ENCODE measurements at places on chromosomes 3 and 15.

GRCh38 chr3:30146978-30147377 is 459.4 kb upstream of the TGFBR2 start:
- no peak for DNase-seq

DNA sequence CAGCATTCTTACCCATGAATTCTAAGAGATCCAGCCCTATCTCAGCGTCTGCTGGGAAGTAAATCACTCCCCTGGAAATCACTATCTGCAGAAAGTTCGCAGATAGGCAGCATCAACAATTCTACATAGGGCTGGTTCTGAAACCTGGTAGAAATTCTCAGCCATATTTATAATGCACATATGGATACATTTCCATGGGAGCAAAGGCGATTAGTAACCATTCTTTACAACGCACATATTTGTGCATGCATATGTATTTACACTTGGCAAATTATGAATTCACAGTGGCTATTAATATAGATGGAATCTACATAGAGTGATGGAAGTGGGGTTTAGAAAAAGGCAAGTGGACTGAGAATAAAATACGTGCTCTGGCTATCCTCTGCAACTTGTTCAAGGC is 128.0 kb upstream of the FOXB1 start:
- no peak for DNase-seq

- DNase-seq = no peak
Measured at GRCh38 chr3:185727873-185728272, 97.0 kb downstream of the IGF2BP2 start.

GRCh38 chr3:151391720-151392119 is 7.2 kb upstream of the P2RY12 start:
- no peak for DNase-seq

DNA sequence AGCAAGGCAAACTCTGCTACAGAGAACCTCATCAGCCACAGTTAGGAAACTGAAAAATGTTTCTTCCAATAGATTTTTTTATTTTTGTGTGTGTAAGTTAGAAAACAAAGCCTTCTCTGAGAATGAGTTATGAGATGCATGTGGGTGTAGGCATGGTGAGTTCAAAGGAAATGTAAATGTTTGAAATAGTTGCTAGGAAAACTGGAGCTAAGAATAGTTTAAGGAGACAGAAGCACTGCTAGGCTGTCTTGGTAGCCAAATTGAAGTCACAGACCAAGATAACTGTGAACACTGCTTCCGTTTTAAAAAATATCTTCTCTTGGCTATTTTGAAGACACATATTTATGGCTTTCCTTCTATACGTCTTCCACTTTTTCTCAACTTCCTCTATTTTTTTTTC is 1501.2 kb upstream of the CADM2 start:
- DNase-seq = no peak

GRCh38 chr3:182139627-182140357 is 428.1 kb downstream of the SOX2 start:
- no peak for DNase-seq

DNA sequence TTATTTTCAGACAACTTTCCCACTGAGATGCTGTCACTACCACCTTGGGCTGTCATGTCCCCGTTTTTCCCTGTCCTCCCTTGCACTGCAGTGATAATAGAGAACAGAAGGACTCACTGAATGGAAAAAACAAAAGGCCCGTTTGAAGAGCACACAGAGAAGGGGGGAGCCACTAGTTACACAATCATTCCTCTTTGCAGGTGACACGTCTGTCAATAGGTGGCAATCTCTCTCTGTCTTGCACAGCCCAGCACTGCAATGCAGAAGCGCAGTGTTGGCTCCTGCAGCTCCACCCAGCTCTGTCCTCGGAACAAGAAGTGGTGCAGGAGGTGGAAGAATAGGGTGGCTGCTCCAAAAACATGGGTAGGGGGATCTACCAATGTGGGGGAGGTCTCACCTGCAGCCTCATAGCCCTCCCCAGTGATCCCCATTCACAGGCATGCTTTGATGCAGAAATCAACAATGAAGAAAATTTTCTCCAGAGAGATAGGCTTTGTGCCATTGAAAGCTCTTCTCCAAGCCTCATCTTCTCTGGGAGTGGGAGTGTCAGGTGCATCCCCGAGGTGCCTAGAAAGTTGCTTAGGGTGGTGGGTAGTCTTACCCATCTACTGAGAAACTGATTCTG is 31.8 kb downstream of the FSTL1 start:
- no peak for DNase-seq

- no peak for DNase-seq
Measured at GRCh38 chr3:37519661-37520060, 342.0 kb upstream of the CTDSPL start.

GRCh38 chr3:126567696-126568438 is 9.1 kb upstream of the C3orf22 start:
- DNase-seq = no peak

GRCh38 chr3:112688085-112688769 is 47.3 kb upstream of the CCDC80 start:
- no peak for DNase-seq

GRCh38 chr3:184656829-184657681 is 54.8 kb downstream of the MAGEF1 start:
- no peak for DNase-seq

GRCh38 chr3:23600167-23600871 is 205.4 kb upstream of the UBE2E1 start:
- no peak for DNase-seq

- peak; percentile 82 for DNase-seq
Measured at GRCh38 chr3:153161138-153161713, 800 bp upstream of the RAP2B start.

DNA sequence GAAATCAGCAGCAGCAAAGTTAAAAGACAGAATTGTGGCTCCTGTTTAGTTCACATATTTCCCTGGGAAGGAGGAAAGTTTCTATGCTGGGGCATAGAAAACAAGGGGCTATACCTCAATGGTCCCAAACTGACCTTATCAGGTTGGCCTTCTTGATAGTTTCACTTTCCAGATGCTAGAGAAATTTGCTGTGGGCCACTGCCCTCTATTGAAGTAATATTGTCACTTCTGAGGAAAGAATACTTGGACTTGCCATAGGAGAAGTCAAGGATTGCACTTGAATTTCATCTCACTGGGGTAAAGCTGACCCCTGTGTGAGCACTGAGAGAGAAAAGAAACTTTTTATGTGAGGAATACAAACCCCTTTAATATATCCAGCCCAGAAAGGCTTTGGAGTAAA is 49.3 kb upstream of the XCR1 start:
- no peak for DNase-seq

DNA sequence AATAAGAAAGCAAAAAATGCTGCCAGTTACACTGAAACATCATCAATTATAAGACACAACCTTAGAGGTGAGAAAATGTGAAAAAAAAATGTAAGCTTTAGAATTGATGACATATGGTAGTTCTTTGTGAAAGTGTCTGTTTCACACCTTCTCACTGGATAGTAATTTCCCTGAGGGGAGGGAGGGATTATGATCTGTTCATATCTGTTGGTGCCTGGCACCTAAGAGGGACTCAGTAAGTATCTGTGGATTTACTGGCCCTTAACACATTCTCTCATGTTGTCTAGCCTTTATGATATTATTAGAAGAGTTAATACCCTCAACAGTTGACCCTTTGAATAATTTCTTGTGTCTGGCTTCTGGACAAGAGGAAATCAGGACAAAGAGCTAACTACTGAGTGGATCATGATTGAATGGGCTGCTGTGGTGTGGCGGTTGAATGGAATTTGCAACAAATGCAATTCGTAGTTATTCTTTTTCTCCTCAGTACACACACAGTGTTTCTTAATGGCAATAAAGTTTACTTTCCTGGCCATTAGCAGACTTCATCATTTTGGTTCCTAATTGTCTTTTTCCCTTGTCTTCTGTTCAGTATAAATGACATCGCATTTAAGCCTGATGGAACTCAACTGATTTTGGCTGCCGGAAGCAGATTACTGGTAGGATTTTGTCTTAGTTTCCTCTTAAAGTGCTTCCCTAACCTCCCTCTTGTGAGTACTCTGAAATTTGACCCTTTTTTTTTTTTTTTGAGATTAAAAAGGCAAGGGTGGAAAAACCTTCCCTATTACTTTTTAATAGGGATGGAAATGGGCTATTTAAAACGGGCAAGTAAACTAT is 9.5 kb downstream of the IFT122 start:
- DNase-seq = no peak

- DNase-seq = no peak
Measured at GRCh38 chr15:101697488-101697887, 26.8 kb downstream of the TARS3 start.

DNA sequence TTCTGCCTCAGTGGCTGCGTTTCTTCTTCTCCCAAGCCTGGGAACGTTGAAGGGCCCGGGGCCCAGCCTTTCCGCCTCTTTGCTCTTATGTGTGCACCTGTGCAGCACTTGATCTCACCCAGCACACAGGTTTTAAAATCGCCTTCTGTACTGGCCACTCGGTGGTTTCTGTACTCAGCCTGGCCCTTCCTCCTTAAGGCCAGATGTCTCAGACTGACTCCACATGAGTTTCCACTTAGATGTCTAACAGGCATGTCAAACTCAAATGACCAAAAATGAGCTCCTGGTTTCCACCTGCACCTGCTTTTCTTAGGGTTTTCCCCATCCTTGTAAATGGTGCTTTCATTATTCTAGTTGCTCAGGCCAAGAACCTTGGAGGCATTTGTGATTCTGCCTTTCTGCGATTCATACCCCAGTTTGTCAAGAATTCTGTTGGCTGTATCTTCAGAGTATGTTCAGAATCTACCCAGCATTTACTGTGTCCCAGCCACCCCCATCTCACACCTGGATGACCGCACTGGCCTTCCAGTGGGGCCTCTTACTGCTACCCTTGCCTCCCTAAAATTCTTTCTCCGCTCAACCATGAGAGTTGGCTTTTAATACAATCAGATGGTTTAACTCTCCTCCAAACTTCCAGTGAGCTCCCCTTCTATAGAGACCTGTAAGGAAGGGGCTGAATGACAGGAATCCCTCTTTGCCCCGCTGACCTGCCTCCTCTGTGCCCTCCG is 2.2 kb upstream of the TRAK1 start:
- no peak for DNase-seq

DNA sequence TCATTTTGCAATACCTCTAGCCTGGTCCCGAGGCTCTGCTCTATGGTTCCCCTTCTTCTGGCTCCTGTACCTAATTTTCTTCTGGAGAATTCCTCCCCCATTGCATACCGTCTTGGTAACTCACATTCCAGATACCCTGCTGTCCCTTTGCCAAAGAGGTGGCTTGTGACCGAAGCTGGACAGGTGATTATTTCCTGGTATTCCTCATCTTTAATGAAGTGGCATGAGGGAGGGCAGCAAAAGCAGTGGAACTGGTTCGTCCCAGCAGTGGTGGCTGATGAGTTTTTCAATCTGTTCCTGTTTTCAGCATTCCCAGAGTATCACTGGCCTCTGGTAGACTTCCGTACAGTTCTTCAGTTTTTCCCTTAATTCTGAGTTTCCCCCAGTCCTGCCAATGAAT is 186.2 kb upstream of the CADPS start:
- no peak for DNase-seq

DNA sequence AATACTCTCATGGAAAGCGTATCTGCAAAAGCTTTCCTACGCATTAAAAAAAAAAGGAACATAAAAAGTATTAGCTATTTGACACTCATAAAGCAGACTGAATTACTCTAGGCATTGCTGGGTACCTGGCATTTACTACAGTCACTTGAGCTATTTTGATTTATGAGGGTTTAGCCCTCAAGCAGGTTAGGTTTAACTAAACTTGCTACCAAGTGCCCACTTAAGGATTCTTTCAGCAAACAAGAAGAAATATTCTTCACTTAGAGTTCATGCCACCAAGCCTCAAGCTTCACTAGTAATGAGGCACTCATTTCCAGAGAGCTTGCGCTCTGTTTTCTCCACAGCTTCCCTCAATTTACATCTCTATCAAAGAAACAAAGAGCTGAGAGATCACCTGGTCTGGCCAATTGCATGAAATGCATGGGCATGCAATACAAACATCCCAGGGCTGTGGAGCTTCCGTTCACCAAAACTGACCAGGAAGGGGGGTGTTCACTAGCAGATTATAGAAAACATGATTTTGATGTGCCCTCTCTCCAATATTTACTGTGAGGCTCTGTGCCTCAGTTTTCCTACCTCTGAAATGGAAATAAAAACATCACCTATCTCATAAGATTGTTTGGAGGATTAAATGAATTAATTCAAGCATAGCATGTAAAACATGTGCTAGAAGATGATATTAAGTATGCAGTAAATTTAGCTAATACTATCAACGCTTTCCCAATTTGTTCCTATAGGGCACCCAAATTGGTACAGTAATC is 217.3 kb downstream of the RORA start:
- no peak for DNase-seq

GRCh38 chr15:65881766-65882434 is 12.6 kb downstream of the RAB11A start:
- no peak for DNase-seq

GRCh38 chr3:111915905-111916304 is 56.8 kb downstream of the PHLDB2 start:
- no peak for DNase-seq
